Small intestine (tissue), 16 donors: ENCODE measurements at places on chromosomes 13 and 19. TPM values are rescaled to one million over a fixed set of nuclear protein-coding genes. Genes with fewer than 3 reads are reported as not detected.

- H3K4me3 ChIP-seq = peak overlapping the region; percentile 94
- no peaks in the 10 kb centered on the region for H3K36me3 ChIP-seq
- no peaks in the 10 kb centered on the region for H3K27me3 ChIP-seq
- peaks cover 6% of the 10 kb centered on the region for H3K4me1 ChIP-seq
Observed at GRCh38 chr19:10654610-10655456, 687 bp downstream of the ILF3 start.

DNA sequence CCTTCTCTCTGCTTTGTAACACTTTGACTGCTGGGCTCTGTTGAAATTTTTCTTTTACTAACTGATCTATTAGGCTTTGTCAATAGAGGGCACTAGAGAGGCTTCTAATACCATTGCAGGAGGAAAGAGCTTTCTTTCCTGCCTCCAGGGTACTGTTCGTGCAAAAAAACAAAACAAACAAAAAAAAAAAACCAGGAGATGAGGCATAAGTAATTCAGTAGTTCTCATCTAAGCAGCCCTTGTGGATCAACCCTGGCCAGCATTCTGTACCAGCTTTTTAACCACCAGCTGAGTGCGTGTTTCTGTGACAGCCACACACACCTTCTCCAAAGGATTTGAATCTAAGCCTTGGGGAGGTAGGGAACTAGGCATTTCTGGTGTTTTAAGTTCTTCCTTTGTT lies 1707.6 kb upstream of the SLC10A2 start:
- H3K4me3 ChIP-seq = no peak overlapping the region
- H3K36me3 ChIP-seq = no peaks in the 10 kb centered on the region
- H3K27me3 ChIP-seq = no peaks in the 10 kb centered on the region
- DNase-seq = peak; percentile 27
- H3K27ac ChIP-seq = no peak overlapping the region

DNA sequence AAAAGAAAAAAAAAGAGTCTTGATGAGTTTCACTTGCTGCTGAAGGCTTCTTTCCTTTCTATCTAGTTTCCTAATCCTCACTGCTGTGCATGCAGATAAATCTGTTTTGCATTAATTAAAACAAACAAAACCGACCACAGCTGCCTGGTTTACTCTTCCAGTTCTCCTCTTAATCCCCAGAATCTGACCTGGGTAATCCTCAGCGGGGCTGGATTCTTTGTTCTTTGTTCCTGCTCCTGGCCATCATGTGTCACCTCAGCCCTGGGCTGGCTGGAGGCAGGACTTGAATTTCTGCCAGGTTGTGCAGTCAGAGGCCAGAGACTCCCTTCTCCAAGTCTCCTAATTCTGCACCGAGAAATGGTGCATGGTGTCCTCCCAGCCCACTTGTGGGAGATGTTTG lies 52.2 kb upstream of the CYP4F8 start:
- no peaks in the 10 kb centered on the region for H3K27me3 ChIP-seq
- no peaks in the 10 kb centered on the region for H3K36me3 ChIP-seq
- no peak overlapping the region for H3K27ac ChIP-seq
- DNase-seq = no peak
- H3K4me3 ChIP-seq = no peak overlapping the region
- no peaks in the 10 kb centered on the region for H3K4me1 ChIP-seq

- no peak overlapping the region for H3K27ac ChIP-seq
- H3K4me3 ChIP-seq = no peak overlapping the region
- no peaks in the 10 kb centered on the region for H3K4me1 ChIP-seq
- H3K27me3 ChIP-seq = no peaks in the 10 kb centered on the region
Observed at GRCh38 chr19:9991425-9992191, 18.7 kb downstream of the COL5A3 start.

DNA sequence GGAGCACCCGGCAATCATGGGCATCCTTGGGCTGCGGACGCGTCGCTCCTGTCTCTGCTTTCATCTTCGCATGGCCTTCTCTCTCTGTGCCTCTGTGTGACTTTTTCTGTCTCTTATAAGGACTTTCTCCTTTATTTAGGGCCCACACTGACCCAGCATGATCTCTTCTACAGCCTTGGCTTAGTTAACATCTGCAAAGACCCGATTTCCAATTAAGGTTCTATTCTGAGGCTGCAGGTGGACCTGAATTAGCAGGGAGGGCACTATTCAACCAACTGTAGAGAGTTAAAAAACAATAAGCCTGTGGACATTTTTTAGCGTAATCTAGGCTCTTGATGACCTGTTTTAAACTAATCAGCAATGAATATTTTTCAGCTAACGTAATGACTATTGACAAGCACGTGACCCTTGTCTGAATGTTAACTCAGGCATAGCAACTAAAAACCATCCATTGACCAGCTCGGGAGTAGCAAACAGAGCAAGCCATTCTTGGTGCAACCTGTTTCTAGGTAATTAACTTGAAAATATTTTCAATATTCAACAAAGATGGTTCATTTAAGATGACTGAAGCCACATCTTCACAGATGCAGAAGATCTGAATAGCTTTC lies 15.2 kb downstream of the F10 start:
- H3K36me3 ChIP-seq = no peaks in the 10 kb centered on the region
- no peak overlapping the region for H3K4me3 ChIP-seq

DNA sequence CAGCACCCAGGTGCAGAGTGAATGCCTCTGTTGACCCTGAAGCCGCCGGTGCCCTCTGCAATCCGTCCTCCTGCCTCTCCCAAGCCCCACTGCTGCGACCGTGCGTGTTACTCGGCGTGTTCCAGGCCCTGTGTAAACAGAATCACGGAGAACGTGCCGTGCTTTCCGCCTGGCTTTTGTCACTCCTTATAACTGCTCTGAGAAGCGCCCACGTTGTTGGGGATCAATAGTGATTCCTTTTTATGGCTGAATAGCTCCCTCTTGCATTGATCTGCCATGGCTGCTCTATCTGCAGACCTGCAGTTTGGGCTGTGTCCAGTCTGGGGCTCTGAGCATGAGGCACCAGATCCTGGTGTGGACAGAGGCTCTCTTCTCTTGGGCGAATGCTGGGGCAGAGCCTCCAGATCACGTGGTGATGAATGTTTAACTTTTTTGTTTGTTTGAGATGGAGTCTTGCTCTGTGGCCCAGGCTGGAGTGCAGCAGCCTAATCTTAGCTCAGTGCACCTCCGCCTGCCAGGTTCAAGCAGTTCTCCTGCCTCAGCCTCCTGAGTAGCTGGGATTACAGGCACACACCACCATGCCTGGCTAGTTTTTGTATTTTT lies 15.8 kb downstream of the ADPRHL1 start:
- no peaks in the 10 kb centered on the region for H3K27me3 ChIP-seq
- no peak for DNase-seq
- H3K36me3 ChIP-seq = no peaks in the 10 kb centered on the region
- H3K4me3 ChIP-seq = no peak overlapping the region
- no peak overlapping the region for H3K27ac ChIP-seq

- no peaks in the 10 kb centered on the region for H3K36me3 ChIP-seq
- no peak for DNase-seq
- H3K4me1 ChIP-seq = no peaks in the 10 kb centered on the region
- H3K27ac ChIP-seq = no peak overlapping the region
- no peak overlapping the region for H3K4me3 ChIP-seq
Observed at GRCh38 chr13:43920965-43921674, 41.4 kb downstream of the LACC1 start.

CEACAM4 gene
- 0.06 TPM for polyA plus RNA-seq
